Vagina (tissue), 2 donors: ENCODE measurements at places on chromosomes 16 and 17.

DNA sequence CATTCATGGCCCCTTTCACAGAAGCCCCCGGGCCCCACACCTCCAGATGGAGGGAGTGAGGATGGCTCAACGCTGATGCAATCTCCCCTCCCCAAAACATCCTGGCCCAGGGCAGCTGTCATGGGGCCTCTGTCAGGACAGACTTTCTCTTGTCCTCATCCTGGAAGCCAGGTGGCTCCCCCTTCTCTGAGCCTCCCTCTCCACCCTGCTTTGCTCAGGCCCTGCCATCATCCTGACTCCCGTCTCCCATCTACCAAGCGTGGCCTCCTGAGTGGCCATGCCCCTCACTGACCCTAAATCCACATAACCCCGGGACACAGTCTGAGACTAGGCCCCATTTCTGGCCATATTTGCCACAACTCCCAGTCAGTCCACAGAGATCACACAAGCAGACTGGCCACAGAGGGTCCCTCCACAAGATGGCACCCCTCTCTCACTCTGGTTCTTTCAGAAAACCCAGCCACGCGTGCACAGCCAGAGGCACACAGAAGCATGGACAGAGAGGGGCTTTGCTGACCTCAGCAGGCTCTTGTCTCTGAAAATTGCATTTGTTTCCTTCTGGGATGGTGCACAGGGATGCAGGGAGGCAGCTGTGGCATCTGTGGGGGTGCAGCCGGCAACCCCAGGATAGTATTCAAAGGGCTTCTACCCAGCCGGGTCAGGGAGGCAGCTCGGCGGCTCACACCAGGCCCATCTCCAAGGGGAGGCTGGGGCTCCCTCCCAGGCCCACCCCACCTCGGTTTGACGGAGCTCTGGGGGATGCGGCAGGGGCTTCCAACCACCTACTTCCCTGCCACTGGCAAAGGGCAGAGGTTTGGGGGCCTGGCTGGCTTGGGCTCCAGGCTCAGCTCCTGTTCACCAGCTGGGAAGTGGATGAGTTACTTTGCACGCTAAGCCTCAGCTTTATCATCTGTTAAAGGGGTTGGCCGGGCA is 16.9 kb downstream of the DOC2B start:
- no peak overlapping the region for H3K27ac ChIP-seq
- no peaks in the 10 kb centered on the region for H3K36me3 ChIP-seq
- no peak overlapping the region for H3K4me3 ChIP-seq
- H3K4me1 ChIP-seq, result no peaks in the 10 kb centered on the region
- no peaks in the 10 kb centered on the region for H3K27me3 ChIP-seq

- no peak overlapping the region for H3K4me3 ChIP-seq
- peaks cover 65% of the 10 kb centered on the region for H3K4me1 ChIP-seq
- no peak overlapping the region for H3K27ac ChIP-seq
These were observed 110.9 kb downstream of the XYLT1 start for GRCh38 chr16:17359788-17360390.

DNA sequence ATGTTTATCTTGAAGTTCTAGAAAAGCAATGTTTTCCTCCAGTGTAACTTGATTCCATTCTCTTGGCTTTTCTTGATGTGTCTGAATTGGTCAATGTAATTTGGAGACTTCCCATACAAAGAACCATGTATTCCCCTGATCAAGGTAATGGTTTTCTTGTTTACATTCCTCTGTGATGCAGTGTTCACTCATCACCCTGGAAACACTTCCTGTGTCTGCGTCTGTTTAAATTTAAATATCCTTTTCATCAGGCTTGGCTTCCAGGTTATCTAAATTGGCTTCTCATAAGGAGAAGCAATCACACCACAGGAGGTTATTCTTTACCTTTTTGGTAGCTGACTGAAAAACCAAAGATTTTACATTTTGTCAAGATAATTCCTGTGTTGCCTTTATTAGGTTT is 237.3 kb upstream of the WSCD1 start:
- no peaks in the 10 kb centered on the region for H3K4me1 ChIP-seq
- no peak overlapping the region for H3K27ac ChIP-seq
- no peaks in the 10 kb centered on the region for H3K36me3 ChIP-seq

DNA sequence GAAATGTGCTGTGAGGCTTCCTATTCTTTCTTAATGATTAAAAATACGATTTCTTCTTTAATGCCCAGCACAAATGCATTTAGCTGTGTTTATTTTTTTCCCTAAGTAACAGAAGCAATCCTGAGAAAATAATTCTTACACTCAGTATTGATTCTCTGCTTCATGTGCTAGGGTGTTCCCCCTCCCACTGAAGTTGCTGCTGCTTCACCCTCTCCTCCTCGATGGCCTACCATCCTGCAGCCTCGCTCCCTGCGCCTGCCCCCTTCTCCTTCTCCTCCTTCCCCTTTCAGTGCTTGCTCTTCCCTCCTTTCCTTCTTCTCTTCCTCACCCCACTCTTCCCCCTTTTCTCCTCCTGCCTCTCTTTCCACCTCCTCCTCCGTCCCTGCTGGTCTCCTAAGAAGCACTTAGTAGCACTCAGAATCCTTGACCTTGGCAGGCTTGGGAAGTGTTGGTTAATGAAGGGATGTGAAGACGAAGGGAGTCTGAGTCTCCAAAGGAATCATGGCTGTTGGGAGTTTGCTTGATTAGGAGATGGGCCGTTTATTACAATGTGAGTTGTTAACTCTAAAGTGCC is 119.7 kb downstream of the RPTOR start:
- H3K4me1 ChIP-seq, result peaks cover 15% of the 10 kb centered on the region
- no peak for DNase-seq

GRCh38 chr17:52636443-52636842 is 477.9 kb upstream of the CA10 start:
- no peaks in the 10 kb centered on the region for H3K36me3 ChIP-seq
- no peaks in the 10 kb centered on the region for H3K4me1 ChIP-seq
- no peak overlapping the region for H3K27ac ChIP-seq
- no peak for DNase-seq
- no peaks in the 10 kb centered on the region for H3K27me3 ChIP-seq
- H3K4me3 ChIP-seq, result no peak overlapping the region

DNA sequence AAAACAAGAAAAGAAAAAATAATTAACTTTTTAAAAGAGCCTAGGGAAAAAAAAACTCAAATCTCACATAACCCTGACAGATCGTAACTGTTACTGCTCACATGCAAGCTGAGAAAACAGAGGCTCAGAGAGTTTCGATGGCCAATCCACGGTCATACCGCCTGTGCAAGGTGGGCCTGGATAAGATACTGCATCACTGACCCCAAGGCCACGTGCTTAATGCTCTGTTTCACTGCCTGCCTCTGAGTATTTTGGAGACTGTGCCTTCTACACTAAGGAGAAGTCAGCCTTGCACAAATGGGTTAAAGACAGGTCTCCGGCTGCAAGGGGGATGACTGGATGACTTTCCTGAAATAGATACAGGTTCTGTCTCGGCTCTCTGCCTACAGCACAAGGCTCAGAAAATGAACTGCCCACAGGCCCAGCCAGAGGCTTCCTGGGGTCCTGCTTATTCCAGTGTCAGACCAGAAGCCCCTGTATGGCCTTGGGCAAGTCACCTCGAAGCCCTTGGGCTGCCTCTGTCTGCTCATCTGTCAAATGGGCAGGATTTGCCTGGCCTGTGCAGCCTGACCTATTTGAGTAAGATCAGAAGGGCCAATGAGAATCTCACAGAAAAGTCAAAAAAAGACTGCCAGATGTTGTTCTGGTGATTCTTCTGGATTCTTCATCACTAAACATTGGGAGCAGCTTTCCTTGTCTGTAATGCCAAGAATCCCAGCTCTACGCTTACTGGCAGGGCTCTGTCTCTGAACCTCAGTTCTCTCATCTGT is 25.8 kb downstream of the CNGB1 start:
- H3K27me3 ChIP-seq, result no peaks in the 10 kb centered on the region
- no peak overlapping the region for H3K27ac ChIP-seq
- no peak overlapping the region for H3K4me3 ChIP-seq
- no peaks in the 10 kb centered on the region for H3K36me3 ChIP-seq

DNA sequence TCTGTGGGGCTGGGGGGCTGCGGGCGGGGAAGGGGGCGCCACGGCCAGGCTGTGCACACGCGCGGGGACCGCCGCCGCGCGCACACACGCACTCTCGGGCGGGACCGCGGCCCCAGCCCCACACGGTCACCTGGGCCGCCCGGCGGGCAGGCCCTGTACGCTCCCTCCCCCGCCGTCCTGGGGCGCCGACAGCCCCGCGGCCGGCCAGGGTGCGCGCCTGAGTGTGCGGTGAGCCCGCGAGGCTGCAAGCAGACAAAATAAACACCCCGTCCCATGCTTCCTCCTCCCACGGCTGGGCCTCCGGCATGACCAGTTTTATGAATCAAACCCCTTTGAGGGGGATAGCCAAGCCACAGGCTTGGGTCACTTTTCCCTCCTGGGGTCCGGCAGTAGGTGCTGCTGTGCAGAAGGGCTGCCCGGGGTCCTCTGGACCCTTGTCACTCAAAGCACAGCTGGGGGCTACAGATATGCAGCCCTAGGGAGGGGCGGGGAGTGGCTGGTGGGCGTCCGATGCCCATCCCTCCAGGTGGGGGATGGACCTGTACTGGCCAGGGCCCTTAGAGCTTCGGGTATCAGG is 441 bp downstream of the VASN start:
- H3K4me3 ChIP-seq, result peak overlapping the region; percentile 92
- no peaks in the 10 kb centered on the region for H3K27me3 ChIP-seq
- no peaks in the 10 kb centered on the region for H3K36me3 ChIP-seq

DNA sequence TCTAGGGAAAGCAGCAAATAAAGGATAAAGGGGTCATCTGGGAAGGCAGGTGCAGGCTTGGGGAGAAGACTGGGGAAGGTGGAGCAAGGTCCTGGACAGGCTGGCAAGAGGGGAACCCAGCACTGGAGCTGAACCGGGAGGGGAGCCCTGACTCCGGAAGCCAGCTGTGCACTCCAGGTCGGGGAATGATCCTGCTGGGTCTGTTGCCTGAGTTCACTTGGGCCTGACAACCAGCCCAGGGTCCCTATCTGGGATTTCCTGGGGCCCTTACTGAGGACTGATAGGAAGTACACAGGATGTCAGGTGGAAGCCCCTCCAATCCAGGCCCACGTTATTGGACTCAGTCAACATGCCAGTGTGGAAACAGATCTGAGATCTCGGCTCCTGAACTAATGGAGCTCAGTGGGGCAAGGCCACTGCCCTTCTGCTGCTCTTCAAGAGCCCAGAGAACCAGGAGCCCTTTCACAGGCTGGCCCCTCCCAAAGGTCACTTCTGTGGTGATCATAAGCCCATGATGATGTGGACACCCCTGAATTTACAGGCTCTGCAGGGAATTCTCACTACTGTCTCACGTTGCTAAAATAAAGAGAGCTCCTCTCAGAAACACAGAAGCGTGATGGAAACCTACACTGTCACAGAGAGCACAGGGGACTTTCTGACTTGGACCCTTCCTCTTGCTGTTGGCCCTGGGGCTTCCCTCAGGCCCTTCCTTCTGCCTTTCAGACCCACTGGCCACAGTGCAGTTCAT is 19.9 kb upstream of the PITPNM3 start:
- H3K27ac ChIP-seq, result no peak overlapping the region
- H3K4me3 ChIP-seq, result no peak overlapping the region
- peaks cover 19% of the 10 kb centered on the region for H3K4me1 ChIP-seq
- DNase-seq, result no peak

DNA sequence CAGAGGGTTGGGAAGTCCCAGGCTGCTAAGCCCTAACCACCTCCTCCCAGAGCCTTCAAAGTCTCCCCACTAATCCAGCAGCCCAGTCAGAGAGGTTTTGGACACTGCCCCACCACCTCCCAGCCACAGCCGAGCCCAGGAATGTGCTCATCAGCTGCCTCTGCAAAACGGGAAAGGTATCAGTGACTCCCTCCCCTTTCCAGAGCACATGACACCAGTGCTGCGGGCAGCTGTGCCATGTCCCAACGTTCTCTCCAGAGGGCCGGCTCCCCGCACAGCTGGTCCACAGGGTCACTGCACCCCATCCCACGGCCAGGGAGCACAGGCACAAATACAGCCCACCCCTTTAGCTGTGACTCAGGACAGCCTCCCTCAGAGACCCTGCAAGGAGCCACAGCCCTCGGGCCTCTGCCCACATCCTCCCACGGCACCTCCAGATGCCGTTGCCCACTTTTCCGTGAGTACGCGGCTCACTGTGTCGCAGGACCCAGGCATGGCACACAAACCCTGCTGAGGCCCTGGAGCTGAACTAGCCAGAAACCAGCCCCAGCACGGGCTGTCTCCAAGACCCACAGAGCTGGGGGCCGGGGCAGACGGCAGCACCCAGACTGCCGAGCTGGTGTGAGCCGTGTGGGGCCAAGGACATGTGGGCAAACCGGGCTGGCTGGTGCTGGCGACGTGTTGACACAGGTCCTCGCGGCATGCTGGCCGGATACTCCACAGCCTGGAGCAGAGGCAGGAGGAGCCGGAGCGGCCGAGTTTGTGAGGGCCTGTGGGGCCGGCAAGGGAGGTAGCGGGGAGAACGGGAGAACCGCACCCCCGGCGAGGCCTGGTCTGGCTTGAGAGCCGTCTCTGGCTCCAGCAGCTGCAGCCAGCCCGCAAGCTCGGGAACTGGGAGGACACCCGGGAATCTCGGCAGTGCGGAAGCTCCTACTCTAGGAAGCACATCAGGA is 6.3 kb upstream of the PPP1R27 start:
- H3K27me3 ChIP-seq, result no peaks in the 10 kb centered on the region
- peaks cover 34% of the 10 kb centered on the region for H3K4me1 ChIP-seq
- peaks cover 29% of the 10 kb centered on the region for H3K36me3 ChIP-seq
- DNase-seq, result no peak

DNA sequence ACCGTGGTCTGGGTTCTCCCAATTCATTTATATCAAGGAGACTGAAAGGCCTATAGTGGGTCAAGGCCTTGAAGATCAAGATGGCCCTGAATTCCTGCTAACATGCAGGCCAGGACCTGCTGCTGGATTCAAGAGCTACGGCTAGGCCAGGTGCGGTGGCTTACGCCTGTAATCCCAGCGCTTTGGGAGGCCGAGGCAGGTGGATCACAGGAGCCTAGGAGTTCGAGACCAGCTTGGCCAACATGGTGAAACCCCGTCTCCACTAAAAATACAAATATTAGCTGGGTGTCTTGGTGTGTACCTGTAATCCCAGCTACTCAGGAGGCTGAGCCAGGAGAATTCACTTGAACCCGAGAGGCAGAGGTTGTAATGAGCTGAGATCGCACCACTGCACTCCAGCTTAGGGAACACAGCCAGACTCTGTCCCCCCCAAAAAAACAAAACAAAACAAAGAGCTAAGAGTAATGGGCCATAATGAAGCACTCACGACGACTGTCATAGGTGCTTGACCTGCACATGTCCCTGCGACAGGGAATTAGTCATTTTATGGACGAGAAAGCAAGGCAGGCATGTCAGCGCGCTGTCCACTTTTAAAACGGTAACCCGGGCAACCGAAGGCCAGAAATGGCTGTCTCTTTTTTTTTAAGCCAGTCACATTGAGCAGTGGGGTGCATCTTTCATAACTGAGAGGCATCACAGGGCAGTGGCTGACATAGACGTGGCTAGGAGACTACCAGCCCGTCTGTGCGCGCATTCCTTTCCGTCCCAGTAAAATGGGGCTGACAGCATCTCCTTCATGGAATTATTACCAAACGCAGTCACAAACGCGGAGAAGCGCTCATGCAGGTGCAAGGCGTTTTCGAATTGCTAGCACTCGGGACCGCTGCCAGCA is 1.0 kb upstream of the FBRS start:
- peak overlapping the region; percentile 39 for H3K4me3 ChIP-seq
- H3K27ac ChIP-seq, result peak overlapping the region; percentile 68
- DNase-seq, result no peak
- no peaks in the 10 kb centered on the region for H3K36me3 ChIP-seq

- H3K4me3 ChIP-seq, result no peak overlapping the region
- no peaks in the 10 kb centered on the region for H3K4me1 ChIP-seq
- H3K27ac ChIP-seq, result no peak overlapping the region
- H3K27me3 ChIP-seq, result no peaks in the 10 kb centered on the region
- H3K36me3 ChIP-seq, result no peaks in the 10 kb centered on the region
- no peak for DNase-seq
These were observed 20.7 kb downstream of the SPHK1 start for GRCh38 chr17:76404976-76405563.

- no peak for DNase-seq
- peaks cover 59% of the 10 kb centered on the region for H3K4me1 ChIP-seq
- H3K27me3 ChIP-seq, result no peaks in the 10 kb centered on the region
- H3K27ac ChIP-seq, result peak overlapping the region; percentile 69
These were observed 41.0 kb downstream of the RAI1 start for GRCh38 chr17:17722081-17722905.
